ENCODE measurements at places on chromosomes 2 and 18.
A peak's percentile ranks its signal among the peaks of the same experiment; 100 is the strongest.

DNA sequence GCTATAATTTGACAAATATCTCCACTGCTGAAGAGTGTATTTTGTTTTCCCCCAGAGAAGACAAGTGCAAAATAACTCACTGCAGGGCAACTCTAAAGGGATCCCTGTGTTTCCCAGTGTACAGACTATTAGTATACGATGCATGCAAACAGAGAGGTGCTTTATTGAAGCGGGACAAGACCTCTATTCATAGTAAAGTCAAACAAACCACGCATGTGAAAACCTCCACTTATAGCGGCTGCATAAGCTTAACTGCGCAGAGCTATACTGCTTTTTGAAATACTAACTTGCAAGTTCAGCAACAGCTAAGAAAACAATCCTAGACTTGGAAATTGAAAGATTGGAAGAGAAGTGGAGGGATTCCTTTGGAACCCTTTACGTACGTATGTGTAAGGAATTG lies 15.6 kb downstream of the RNF144A start:
- DNase-seq, result no peak

- no peak for DNase-seq
Observed at GRCh38 chr2:54578648-54579045, 122.5 kb downstream of the SPTBN1 start.

- no peak for DNase-seq
Observed at GRCh38 chr2:205372141-205372540, 310.2 kb upstream of the NRP2 start.

- DNase-seq, result peak; percentile 74
Observed at GRCh38 chr2:170013802-170014551, 164.0 kb upstream of the MYO3B start.

GRCh38 chr2:58871469-58872142 lies 630.5 kb upstream of the FANCL start:
- DNase-seq, result no peak

DNA sequence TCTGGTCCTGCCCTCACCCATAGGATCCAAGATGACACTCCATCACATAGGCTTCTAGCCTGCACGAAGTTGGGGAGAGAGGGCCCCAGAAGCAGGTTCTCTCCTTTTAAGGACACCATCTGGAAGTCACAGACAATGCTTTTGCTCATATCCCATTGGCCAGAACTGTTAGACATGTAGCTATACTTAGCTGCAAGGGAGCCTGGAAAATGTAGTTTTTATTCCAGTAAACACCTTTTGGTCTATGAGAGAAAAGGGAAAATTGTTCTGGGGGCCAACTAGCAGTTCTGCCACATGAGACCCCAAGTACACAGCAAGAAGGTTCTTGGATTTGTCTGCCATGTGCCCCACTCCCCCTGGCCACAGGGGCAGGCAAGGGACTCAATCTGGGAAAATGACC lies 206.1 kb downstream of the ZFP36L2 start:
- no peak for DNase-seq

DNA sequence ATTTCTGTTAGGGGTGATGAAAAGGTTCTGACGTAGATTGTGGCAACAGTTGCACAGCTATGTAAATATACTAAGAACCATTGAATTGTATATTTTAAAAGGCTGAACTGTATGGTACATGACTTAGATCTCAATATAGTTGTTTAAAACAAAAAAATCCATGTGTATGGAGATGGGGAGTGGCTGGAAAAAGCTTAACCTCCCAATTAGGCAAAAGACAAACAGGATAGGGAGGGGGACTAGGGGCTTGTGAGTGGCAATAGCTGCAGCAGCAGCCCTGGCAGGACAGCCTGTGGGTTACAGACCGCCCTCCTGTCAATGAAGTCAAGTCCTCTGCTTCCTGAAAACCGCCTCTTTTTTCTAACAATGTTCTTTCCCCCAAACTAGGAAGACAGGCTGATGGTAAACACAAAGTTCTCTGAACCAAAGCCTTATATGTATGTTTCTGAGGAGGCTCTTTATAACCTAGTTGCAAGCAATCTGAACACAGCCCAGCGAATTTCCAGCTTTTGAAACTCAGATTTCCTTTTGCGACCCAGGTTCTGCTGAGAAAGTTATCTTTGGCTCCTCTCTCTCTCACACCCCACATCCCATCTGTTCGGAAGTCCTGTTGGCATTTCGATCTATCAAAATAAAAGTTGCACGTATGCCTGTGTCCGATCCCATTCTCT lies 10.3 kb downstream of the ATP8B1 start:
- DNase-seq, result no peak

DNA sequence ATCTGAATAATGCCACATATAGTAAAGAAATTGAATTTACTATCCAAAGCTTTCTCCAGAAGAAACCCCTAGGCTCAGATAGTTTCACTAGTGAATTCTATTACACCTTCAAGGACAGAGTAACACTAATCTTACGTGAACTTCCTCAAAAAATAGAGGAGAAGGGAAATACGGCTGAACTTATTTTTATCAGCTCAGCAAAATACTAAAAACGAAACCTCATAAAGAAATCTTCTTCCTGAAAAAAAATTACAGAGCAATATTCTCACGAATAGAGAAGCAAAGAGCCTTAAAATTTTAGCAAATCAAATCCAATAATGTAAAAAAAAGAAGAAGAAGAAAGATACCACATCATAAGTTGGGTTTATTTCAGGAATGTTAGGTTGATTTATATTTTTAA lies 14.7 kb downstream of the CAPN13 start:
- DNase-seq, result no peak

GRCh38 chr2:217766356-217766755 lies 236.4 kb downstream of the TNS1 start:
- no peak for DNase-seq

DNA sequence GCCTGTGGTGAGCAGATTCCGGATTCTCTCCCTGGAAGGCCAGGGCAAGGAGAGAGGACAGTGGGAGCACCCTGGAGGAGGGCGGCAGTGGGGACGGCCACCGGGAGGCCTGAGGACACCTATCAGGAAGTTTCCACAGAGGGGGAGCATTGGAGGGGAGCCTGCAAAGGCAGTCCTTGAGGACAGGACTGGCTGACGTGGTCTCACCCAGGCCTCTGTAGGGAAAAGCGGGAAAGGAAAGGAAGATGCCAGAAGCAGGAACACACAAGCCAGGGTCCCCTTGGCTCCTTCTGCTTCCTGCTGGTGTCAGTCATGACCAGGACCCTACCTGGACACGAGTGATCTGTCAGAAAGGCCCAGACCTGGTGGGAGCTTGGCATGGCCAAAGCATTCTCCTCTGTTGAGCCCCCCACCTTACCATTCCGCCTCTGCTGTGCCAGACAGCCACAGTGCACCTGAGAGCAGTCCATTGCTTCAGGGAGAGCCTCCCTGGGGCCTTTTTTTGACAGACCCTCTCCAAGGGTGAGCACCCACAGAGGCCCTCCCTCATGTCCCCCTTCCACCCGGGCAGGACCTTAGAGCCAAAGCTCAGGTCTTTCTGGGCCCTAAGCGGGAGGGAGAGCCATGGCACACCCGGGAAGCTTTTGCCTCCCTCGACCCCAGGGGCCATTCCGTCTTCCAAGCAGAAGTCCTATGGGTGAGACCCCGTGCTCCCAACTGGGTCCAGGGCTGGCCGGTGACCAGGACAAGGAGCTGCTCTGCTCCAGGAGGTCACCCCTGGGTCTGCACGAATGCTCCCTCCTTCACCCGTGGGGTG lies 333.1 kb downstream of the DYSF start:
- no peak for DNase-seq

GRCh38 chr2:212145121-212145520 lies 393.5 kb downstream of the ERBB4 start:
- DNase-seq, result no peak

DNA sequence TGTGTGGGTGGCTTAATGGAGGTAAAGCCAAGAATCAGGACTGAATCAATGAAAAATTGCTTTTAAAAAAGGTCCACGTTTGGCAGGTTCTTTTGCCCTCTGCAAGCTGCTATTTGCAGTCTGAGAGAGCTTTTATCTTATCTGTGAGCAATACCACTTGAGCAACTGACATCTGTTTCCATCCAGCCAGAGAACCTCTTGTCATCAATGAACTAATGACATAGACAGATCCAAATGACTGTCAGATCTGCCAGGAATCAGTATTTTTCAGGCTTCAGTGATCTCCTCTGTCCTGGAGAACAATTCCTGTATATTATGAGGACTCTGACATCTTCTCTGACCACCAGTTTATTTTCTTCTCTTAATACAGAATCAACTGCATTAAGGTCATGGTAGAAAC lies 608.1 kb downstream of the LRP1B start:
- no peak for DNase-seq

- no peak for DNase-seq
Observed at GRCh38 chr2:221255862-221256261, 316.2 kb downstream of the EPHA4 start.

- no peak for DNase-seq
Observed at GRCh38 chr18:75257605-75258004, 47.0 kb downstream of the TSHZ1 start.

DNA sequence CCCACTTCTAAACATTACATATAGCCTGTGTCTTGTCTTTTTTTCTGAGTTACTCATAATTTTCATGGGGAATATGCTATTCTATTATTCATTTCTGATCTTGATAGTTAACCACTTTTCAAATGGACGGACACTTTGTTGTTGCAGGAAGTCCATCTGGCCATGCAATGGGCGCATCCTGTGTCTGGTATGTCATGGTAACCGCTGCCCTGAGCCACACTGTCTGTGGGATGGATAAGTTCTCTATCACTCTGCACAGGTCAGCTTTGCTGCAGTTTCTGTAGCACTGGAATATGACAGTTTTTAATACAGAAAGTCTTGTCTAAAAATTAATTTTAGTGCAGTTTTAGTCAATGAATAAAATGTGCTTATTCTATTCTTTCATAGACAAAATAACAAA lies 3.3 kb downstream of the G6PC2 start:
- no peak for DNase-seq

DNA sequence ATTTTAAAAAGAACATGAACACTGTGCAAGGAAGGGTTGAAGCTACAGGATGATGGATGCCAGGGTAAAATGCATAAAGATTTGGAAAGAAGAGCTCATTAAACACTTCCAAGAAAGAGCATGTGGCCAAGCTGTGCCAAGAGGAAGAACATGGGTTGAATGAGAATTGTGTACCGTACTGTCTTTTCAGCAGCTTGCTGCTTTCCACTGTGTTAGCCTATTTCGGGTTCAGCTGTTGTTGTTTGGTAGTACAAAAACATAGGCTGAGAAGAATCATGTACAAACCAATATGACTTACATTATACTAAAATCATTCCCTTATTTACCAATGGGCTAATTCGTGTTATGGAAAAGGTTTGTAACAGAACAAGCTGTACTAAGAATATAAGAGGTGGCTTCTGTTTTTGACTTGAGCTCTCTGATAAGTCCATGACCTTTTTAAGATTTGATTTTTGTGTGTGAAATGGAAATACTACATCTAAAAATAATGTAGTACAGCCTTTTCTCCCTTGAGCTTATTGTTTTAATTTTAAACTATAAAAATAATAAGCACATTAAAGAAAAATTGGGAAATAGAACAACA lies 188.3 kb upstream of the STON1 start:
- DNase-seq, result peak; percentile 51

- DNase-seq, result no peak
Observed at GRCh38 chr2:192043216-192043870, 151.4 kb downstream of the TMEFF2 start.

- no peak for DNase-seq
Observed at GRCh38 chr2:73218298-73218697, 4.3 kb downstream of the SMYD5 start.

DNA sequence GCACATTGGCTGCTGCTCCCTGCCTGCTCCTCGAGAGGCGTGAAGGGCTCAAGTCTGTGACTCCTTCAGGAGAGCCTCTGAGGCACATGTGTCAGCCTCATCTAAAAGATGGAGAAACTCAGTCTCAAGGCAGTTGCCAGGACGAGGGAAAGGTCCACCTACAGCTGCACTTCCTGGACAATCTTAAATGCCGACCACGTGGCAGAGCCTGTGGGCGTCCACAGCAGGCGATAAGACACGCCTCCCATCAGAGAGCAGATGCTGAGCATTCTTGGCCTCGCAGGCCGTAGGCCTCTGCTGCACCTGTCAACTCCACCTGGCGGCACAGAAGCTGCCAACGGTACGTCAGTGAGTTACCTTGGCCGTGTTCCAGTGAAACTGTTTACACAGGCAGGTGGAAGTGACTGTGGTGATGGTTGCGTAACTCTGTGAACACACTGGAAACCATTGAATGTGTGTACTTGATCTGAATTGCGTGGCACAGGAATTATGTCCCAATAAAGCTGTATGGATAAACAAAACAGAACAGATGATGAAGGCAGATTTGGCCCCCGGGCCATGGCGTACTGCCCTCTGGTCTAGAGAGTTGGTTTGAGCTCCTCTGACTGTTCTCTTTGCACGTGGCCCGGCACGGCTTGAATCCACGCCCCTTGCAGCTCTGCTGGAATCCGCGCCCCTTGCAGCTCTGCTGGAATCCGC lies 114.5 kb downstream of the RNF144A start:
- peak; percentile 81 for DNase-seq

GRCh38 chr2:70089220-70089982 lies 2.1 kb downstream of the PCBP1 start:
- no peak for DNase-seq

DNA sequence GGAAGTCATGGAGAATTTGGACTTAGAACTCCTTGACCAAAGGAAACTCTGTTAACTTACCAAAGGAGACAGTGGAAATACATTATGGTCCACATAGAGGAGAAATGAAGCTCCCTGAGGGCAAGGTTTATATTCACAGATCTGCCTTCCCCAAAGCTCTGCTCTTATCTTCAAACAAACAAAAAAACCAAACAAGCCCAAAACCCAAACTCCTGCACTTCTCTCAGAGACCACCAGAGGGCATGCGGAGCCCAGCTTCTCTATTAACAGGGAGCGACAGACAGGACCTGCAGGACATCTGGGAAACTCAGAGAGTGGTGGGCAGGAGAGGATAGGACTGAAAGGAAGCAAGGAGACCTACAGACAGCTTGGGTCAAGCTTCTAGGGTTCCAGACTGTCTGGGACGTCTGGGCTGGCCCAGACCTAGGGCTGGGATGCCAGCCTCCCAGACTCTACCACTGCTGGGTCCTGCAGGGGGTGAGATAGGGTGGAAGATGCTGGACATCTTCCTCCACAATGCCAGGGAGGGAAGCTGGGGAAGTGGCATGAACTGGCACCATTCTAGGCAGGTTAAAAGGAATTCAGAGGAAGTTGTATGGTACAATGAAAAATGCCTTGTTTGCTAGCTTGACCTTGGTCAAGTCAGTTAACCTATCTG lies 4.0 kb upstream of the WNT10A start:
- DNase-seq, result peak; percentile 71

GRCh38 chr18:11114653-11115052 lies 34.7 kb downstream of the PIEZO2 start:
- DNase-seq, result no peak

DNA sequence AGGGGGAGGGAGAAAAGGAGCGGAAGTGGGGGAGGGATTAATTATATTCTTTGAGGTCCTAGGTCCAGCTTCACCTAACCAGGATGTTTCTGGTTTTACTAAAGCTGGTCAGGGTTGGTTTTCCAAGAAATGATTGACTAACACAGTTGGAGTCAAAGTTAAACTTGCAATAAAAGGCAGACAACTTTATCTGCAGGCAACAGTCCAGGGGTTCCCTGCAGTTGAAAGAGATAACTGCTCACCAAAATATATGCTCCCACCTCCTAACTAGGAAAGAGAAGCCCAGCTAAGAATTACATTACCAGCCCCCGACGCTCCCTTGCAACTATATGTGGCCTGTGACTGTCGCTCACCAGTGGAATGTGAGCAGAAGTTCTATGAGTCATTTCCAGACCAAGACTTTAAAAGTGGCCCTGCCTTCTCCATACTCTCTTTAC lies 140.0 kb upstream of the PKDCC start:
- DNase-seq, result no peak
